ENCODE measurements at places on chromosomes 3 and 15.

DNA sequence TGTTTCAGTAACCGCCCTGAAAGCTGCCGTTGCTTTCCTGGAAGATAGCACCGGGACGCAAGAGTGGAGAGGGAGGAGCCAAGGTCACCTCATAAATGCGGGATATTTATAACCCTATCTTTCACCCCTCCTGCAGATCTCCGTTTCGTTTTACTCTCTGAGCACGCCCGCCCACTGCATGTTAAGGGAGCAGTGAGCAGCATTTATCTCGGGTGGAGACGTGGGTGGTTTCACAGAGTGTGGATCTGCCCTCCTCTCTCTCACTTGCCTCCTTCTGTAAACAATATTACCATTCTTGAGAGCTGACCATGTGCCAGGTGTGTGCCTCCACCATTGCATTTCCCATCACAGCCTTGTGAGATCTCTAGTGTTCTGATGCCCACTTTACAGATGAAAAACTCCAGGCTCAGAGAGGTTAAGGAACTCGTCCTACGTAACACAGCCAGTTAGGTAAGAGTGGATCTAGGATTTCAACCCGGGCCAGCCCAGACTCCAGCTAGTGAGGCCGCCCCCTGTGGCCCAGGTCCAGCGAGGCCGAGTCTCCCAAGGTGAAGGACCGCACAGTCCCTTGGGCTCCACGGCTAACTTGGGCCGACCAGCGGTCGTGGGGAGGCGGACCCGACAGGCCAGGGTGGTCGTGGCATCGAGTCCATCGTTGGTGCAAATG, 16.9 kb upstream of the SEMA4B start:
- no peak for DNase-seq

DNA sequence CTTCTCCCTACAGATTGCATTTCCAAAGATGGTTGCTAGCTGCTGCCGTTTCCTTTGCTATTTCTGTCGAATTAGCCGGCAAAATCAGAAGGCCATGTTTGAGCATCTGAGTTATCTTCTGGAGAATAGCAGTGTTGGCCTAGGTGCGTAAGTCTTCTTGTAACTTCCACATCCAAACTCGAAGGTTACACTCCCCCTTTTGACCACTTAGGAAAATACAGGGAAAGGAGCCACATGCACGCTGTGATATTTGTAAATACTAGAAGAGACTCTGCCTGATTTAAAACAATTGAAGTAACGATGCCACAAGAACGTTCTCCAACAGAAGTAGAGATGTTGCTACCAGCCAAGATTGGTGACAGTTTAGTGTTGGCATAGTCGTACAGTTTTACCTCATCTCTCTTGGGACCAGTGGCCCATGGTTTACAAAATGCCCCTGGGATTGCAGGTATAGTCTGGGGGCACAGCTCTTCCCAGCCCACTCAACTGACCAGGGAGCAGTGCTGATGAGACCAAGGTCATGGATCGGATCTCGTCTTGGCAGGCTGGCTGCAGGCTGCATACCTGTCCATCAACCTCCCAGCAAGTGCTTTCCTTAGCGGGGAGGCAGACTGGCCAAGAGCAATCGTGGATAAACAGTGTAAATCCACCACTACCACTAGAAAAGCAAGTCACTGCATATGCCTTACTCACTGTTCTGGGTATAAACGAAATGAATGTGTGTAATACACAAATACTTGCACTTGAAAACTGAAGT, 268.4 kb upstream of the CHRM5 start:
- no peak for DNase-seq

DNA sequence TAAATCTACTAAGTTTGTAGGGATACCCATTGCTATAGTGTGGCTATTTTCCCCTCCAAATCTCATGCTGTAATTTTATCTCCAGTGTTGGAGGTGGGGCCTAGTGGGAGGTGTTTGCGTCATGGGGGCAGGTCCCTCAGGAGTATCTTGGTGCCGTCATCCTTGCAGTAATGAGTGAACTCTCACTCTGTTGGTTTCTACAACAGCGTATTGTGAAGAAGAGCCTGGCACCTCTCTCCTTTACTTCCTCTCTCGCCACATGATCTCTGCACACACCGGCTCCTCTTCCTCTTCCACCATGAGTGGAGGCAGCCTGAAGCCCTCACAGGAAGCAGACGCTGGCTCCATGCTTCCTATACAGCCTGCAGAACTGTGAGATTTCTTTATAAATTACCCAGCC, 34.0 kb upstream of the TRPM1 start:
- no peak for DNase-seq

- no peak for DNase-seq
These were observed 75.4 kb upstream of the LARS2 start for GRCh38 chr3:45312836-45313493.

DNA sequence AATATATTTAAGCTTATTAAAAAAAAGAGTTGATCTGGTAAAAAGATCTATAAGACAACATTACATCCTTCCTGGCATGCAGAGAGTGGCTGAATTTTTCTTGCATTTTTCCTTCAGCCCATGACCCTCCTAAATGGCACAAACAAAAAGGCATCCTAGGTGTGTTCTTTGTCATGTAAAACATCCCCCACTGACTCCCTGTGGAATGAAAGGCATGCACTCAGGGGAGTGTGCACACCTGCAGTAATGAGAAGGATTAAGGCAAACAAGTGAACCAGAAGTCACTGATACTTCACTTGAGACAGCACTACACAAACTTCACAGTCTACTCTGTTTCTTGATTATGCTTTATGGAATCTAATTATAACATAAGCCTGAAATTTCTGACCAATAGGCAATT, 195.0 kb downstream of the RBMS3 start:
- no peak for DNase-seq

GRCh38 chr3:24156466-24156865, 211.4 kb downstream of the NR1D2 start:
- no peak for DNase-seq
